ENCODE measurements at places on chromosomes 6 and 20.

DNA sequence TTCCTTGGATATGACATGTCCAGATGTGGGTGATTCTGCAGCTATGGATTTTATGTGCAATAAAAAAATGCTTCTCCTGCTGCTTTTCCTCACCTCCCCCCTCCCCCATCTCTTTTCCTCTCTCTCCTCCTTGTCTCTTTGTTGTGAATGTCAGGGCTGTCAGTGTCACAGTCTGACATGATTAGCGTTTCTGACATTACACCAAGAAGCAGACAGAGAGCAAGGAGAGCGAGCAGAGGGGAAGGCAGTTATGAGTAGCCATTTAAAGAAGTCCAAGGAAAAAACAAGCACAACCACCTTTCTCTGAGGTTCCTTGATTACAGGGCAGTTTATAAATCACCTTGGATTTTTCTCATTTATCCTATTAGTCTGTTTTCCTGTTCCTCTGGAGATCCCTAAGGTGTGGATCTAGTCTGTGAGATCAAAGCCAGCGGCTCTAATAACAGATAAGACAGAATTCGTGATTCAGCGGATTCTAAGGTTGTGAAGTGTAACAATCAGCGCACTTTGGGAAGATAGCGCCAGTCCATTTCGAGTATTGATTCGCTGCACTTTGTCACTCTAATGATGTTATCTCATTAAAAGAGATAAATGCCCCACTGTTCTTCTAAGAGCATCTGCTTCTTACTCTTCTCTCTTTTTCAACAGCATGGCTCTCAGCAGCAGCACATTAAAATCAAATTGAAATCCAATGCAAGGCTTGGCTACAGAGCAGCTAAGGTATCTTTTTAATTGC is 101.4 kb downstream of the BACH2 start:
- no peak for DNase-seq

- no peak for DNase-seq
Measured at GRCh38 chr6:166754218-166755030, 127.4 kb upstream of the RPS6KA2 start.

DNA sequence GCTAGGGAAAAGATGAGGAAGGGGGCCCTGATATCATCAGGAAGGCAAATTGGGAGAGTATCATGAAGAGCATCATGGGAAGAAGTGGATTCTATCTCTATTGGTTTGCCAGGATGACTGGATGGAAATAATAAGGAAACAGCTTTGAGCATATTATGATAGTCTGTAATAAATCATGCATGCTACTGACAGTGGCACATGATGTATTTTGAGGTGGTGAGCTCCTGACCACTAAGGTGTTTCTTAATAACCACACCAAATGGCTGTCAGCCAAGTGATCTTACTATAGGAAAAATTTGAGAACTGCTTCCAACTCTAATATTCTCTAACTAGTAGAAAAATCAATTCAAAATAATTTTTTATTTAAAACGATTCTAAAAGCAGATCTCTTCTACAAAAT is 548.4 kb upstream of the JAG1 start:
- DNase-seq, result no peak

GRCh38 chr20:41340327-41341055 is at the start of gene LPIN3:
Gene LPIN3 (plus strand): TSS chr20:41340821. CDS start chr20:41345804, 4,983 bp downstream.
- peak; percentile 59 for DNase-seq

GRCh38 chr6:123811378-123811777 is 7.7 kb downstream of the NKAIN2 start:
- no peak for DNase-seq

GRCh38 chr20:10061641-10062040 is 26.9 kb downstream of the ANKEF1 start:
- no peak for DNase-seq

DNA sequence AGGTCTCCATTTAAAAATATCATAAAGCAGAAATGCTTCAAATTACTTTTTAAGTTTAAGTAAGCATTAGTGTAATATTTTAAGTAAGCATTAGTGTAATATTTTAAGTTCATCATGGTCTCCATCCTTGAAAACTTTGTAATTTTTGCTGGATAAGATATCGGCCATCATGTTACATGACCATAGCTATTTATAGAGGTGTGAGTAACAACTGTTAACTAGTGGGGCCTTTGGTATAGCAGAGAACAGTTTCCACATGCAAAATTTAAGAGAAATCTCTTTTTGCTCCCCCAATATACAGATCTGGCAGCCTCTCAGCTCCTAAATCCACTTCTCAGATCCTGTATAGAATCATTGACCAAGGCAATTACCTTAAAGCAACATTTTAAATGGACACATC is 468 bp downstream of the TRDN start:
- no peak for DNase-seq

GRCh38 chr20:5822569-5822968 is 72.4 kb downstream of the SHLD1 start:
- DNase-seq, result no peak

- DNase-seq, result no peak
Measured at GRCh38 chr6:127918506-127919427, 17.9 kb upstream of the THEMIS start.

GRCh38 chr6:95364016-95364604 is 213.2 kb upstream of the MANEA start:
- DNase-seq, result peak; percentile 26

DNA sequence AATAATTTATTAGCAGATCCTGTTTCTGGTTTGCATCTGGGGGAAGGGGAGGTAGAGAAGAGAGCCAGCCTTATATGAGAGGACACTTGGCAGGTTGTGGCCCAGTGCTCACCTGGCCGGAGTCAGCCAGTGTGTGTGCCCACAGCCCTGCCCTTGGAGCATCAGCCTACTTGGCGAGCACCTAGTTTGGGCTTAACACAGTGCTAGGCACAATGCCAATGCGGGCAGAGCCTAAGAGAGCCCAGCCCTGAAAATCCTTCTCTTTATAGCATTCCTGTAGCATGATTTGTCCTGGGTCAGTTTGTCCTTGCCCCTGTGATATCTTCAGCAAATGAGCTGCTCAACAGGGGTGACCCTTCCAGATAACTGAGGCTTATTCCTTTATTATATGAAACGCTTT is 73.0 kb downstream of the SLX4IP start:
- DNase-seq, result no peak

GRCh38 chr6:165701564-165702354 is 38.7 kb upstream of the PDE10A start:
- DNase-seq, result no peak

DNA sequence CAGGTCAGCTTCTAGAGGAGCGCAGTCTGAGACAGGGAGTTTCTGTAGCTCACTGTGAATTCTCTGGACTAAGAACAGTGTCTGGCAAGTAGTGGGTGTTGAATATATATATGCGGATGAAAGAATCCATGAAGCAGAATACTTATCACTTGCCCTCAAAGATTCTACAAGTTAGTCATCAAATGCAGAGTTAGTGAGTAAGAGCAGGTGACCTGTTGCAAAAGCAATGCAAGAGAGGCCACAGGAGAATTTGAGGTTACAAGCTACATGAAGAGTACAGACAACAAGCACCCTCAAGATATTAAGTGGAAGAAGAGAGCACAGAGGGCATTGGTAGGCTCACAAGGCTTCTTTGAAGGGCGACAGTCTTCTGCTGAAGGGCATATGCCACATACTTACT is 103.4 kb upstream of the BTBD3 start:
- no peak for DNase-seq

DNA sequence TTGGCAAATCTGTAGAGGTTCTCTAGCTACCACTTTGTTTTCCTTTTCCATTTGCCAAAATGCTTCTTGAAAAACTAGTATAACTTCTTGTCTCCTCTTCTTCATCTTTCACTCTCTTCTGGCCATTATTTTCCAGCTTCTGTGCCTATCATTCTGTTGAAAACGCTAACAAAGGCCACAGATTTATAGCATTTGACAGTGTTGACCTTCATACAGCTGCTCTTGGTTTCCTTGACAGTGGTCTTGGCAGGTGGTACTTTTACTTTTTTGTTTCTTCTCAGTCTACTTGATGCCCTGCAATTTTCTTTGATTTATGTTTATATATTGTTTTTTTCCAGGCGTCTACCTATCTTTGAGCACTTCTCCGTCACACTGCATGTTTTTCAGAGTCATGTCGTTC is 23.7 kb downstream of the TRMT11 start:
- DNase-seq, result no peak

- DNase-seq, result no peak
Measured at GRCh38 chr20:63179687-63180568, 36.0 kb downstream of the YTHDF1 start.

GRCh38 chr6:141088171-141088570 is 1044.6 kb upstream of the GJE1 start:
- DNase-seq, result no peak

GRCh38 chr6:13419422-13420195 is 67.8 kb downstream of the GFOD1 start:
- DNase-seq, result no peak

GRCh38 chr6:157615420-157615769 is 207.7 kb upstream of the SNX9 start:
- no peak for DNase-seq

DNA sequence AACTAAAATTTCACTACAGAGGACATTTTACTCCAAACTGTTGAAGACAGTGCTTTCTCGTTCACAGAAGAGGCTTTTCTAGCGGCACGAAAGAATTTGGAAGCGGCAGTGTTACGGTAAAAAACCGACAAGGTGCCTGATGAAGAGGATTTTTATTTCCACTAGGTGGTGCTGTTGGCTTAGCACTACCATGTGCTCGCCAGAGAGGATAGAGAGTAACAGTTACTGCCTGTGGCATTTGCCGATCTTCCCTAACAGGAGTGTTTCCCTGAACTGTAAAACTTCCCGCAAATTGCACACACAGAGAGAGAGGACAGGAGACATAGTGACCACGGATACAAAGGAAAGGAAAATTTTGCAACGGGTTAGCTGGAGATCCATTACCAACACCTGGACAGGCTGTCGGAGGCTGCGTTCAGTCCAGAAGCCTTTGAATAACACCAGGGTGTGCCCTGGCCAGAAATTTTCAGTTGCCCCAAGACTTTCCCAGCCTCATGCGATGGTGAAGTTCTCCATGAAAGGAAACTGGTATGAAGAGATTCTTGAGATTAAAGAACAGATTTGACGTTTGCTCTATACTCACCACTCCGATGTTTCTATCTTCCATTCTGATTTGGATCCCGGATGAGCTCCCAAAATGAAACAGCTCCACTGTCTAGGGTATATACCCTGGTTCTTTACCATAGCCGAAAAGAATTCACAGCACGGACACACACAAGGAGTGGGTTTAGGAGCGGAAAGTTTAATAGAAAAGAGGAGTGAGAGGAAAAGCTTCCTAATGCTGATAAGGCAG is 48.1 kb downstream of the HLA-DPB1 start:
- DNase-seq, result no peak

DNA sequence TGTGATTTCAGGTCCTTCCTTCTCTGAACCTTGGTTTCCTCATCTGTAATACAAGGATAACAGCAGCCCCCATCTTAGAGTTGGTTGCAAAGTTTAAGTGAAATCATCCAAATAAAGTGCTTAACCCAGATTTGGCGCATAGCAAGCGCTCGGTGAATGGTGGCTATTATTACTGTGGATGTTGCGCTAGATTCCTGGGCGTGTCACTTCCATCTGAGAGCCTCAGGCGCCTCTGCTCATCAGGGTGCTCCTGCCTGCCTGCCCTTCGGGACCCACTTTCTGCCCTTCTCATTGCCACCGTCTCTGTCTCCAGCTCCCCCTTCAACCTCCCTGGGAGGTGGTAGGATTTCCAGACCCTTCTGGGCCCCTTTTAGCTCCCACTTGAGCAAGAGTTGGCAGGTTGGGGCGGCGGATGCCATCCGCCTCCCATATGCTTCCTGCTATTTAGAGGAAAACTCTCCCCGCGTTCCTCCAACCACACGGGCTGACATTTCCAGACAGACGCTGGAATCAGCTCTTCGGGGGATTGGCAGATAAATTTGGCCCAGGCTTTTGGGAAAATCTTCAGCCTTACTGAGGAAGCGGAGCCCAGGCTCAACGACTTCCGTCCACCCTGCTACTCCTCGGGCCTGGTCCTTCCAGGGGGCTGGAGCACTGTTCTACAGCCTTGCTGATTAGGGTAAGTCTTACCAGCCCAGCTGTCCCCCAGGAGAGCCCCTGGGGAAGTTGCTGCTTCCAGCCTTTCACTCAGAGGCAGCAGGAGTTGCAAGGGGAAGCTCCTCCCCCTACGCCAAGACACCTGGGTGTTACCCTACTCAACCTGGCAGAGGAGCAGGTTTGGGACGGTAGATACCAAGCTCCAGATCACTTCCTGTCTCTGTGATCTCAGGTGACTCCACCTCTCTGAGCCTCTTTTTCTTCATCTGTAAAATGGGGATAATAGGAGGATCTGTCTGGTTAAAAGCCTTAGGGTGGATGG is 71.5 kb downstream of the DLGAP4 start:
- DNase-seq, result no peak

GRCh38 chr6:148934539-148934938 is 187.7 kb downstream of the UST start:
- no peak for DNase-seq

- DNase-seq, result no peak
Measured at GRCh38 chr6:73030791-73031782, 194.2 kb downstream of the KHDC1L start.

GRCh38 chr6:11950109-11950508 is 62.0 kb upstream of the HIVEP1 start:
- DNase-seq, result no peak

DNA sequence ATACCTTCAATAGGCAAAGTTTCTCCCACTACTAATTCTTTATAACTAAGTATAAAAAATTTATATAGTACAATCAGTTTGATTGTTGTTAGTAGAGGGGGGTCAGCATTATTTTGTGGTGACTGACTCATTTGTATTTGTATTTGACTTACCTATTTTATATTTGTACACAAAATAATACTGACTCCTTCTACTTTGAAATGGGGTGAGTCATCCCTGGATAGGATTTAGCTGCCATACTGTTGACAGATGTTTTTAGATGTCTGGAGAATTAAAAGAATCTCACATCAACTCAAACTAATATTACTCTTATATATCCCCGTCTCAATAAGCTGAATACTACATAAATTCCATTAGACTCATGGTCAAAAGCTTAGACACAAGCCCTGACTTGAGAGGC is 114.9 kb downstream of the FRK start:
- DNase-seq, result no peak

DNA sequence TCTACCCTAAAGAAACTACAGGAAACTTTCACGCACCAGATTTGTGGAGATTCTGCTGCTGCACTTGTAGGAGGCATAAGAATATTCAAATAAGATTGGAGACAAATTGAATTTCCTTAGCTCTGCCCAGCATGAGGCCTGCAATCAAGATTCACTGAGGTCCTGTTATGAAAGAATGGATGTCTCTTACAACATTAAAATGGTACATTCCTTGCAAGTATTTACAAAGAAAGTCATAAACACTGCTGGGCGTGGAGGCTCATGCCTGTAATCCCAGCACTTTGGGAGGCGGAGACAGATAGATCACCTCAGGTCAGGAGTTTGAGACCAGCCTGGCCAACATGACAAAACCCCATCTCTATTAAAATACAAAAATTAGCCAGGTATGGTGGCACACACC is 74.0 kb upstream of the MAP3K4 start:
- no peak for DNase-seq

- no peak for DNase-seq
Measured at GRCh38 chr6:21856844-21857243, 263.3 kb downstream of the SOX4 start.

- no peak for DNase-seq
Measured at GRCh38 chr20:18144541-18145099, 7.0 kb downstream of the KAT14 start.

DNA sequence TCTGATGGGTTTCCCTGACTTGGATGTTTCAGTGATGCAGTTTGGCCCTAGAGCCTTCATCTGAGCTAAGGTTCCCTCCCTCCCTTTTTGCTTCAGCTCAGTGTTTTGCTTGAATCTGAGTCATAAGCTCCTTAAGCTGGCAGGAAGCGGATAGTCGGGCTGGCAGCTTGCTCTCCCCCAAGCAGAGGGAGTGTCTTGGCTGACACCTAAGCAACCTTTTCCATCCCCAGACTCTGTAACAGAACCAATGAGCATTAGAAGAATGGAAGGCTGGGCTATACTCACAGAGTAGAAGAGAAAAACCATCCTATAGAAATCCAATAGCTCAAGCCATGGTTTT is 98.3 kb downstream of the HAO1 start:
- DNase-seq, result no peak
